ENCODE measurements at places on chromosomes 6 and 20. TPM values are rescaled to one million over a fixed set of nuclear protein-coding genes. Genes with fewer than 3 reads are reported as not detected.

GRCh38 chr6:79842376-79843040 lies 104.8 kb downstream of the ELOVL4 start:
- DNase-seq, result no peak

- DNase-seq, result no peak
Observed at GRCh38 chr6:160104821-160105517, 16.6 kb upstream of the SLC22A1 start.

DNA sequence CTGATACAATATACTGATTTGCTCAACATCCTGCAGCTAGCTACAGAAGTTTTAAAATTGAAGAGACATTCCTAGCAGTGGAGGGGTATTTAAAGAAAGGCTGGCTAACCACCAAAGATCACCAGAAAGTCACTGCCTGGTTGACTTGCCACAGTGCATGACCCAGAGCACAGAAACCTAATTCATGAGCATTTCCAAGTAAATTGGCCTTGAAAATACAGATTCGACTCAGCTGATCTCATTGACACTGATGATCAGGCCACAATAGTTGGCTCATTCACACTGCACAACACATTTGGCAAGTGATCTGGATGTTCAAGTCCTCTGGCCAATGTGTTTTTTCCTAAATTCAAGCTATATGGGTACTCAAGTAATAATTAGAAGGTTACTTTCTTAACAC lies 13.3 kb upstream of the TDRD6 start:
- DNase-seq, result no peak

GRCh38 chr6:36177166-36177565 lies 19.4 kb upstream of the BRPF3 start:
- DNase-seq, result peak; percentile 12

GRCh38 chr6:47483853-47484546 lies 6.4 kb downstream of the CD2AP start:
- peak; percentile 87 for DNase-seq

DNA sequence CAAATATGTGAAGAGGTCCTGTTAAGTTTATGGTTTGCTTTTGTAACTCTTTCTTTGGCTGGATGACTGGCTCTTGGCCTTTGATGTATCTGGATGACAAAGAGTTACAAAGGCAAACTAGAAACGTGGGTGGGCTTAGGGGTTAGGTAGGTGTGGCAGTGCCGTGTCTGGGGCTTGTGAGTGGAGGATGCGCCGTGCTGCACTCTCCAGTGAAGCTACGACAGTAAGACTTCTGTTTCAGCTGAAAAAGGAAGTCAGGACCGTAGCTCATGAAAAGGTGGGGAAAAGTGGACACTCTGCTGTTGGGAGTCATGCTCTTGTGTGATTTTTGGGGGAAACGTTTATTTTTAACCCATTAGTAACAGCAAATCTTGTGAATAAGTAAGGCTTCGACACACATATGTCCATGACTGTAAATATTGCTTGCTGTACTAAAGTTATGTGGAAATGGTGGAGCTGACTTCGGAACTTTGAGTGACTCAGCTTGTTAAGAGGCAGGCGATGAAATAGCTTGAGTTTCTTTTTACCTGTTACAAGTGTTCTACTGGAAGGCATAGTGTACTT lies 45.6 kb downstream of the DUSP22 start:
- no peak for DNase-seq

GRCh38 chr6:163709255-163709654 lies 294.7 kb downstream of the QKI start:
- DNase-seq, result no peak

- peak; percentile 68 for DNase-seq
Observed at GRCh38 chr6:149026530-149026942, 279.7 kb downstream of the UST start.

The LGSN gene
- not detected for polyA plus RNA-seq

The TINAG gene
- polyA plus RNA-seq, result not detected

The TMEM244 gene
- polyA plus RNA-seq, result not detected

The MYH7B gene
- polyA plus RNA-seq, result 0.11 TPM

Data from mammary epithelial cell (primary cell).